SW 1271 (cell line): ENCODE measurements at places on chromosomes 16 and 17.

DNA sequence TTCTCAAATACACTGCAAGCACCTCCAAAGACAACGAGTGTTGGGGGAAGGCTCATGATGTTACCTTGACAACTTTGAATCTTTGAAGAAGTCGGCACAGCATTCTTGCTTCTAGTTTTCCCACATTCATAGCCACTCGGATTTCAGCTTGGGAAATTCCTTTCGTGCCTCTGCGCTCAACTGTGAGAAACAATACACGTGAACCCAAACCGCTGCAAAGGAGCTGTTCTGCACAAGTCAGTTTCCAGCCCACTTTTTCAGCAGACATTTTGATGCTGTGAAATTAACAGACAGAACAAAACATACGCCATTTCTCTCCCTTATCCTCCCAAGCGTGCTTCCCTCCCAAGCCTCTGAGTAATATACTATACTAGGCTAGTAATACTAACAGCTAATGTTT is 41.2 kb downstream of the GTF3C1 start:
- no peak for DNase-seq

DNA sequence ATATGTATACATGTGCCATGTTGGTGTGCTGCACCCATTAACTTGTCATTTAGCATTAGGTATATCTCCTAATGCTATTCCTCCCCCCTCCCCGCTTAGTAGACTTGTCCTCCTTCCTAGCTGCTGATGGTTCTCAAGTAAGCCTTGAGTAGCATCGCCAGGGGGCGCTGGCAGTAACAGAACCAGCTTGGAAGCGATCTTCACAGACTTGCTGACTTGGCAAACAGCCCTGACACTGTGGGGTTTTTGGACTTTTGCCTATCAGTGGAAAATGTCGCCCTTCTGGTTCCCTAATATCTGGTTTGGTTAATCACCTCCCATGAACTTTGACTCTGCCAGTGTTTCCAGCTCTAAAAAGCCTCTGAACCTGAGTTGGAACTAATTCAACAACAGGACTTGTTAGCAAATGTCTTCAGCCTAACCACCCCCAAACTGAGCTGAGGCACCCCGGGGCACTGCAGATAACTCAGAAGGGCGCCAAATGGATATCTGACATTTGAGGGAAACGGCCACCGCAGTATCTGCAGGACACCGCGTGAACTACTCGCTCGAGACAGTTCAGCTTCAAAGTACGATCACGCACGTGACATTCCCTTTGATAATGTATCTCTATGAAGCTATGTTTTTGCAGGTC is 15.4 kb upstream of the SPATA32 start:
- DNase-seq: peak; percentile 51

DNA sequence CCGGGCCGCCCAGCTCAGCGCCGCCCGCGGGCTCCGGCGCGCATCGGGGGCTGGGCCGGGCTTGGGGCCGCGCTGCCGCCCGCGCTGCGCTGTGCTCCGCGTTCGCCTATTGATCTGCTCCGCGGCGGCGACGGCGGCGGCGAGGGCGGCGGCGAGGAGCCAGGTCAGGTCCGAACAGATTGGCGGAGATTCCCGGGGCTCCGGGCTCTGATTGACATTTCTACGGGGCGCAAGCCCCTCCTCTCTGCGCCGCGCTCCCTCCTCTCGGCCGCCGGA is 559 bp downstream of the IRX3 start:
- no peak for DNase-seq

DNA sequence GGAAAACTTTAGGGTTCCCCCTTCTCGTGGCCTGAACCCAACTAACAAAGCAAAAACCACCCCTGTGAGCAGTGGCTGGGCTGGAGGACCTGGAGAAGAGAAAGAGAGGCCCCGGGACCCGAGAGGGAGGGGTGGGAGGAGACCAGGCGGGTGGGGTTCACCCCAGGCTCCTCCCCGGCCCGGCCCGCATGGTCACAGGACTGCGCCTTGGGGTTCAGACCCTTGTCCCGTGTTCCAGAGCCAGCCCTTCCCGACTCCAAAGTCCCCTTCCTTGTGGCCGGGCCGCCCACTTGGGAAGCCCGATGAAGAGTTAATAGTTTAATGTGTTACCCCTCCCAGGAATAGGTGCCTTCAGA is 852 bp downstream of the MARVELD3 start:
- no peak for DNase-seq

- DNase-seq: no peak
Measured at GRCh38 chr17:27535975-27536374, 79.7 kb downstream of the KSR1 start.

- DNase-seq: no peak
Measured at GRCh38 chr17:39972271-39972670, 8.3 kb upstream of the PSMD3 start.

DNA sequence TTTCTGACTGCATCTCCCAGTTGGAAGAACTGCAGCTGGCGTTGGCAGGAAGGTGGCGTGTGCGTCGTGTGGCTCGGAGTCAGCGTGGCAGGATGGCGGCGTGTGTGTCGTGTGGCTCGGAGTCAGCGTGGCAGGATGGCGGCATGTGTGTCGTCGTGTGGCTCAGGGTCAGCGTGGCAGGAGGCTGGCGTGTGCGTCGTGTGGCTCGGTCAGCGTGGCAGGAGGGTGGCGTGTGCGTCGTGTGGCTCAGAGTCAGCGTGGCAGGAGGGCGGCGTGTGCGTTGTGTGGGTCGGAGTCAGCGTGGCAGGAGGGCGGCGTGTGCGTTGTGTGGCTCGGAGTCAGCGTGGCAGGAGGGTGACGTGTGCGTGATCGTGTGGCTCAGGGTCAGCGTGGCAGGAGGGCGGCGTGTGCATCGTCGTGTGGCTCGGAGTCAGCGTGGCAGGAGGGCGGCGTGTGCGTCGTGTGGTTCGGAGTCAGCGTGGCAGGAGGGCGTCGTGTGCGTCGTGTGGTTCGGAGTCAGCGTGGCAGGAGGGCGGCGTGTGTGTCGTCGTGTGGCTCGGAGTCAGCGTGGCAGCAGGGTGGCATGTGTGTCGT is 38.3 kb downstream of the ZNF750 start:
- no peak for DNase-seq

GRCh38 chr17:9805769-9806168 is 14.4 kb upstream of the DHRS7C start:
- no peak for DNase-seq

- DNase-seq: no peak
Measured at GRCh38 chr17:32174889-32175288, 32.6 kb downstream of the RHOT1 start.

- no peak for DNase-seq
Measured at GRCh38 chr17:6660805-6661463, 9.4 kb downstream of the C17orf100 start.
